Naive thymus-derived CD8-positive, alpha-beta T cell (primary cell): ENCODE measurements at places on chromosomes 6 and 20. TPM values are rescaled to one million over a fixed set of nuclear protein-coding genes. Genes with fewer than 3 reads are reported as not detected.

DNA sequence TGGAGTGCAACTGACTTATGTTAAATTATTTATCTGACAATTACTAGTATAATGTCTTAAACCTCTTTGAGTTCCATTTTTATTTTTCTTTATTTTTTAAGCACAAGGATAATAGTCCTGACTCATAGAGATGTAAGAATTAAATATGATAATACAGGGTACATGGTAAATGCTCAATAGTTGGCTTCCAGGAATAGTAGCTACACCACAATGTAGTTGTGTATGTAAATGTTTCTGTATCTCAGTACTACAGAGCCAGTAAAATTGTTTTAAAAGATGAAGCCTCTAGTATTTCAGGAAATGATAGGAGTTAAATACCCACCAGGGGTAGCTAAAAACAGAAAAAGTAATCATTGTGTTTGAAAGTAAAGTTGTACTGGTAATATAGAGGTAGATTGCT, 487.4 kb upstream of the IRAK1BP1 start:
- no peak for DNase-seq

HUS1B gene
- total RNA-seq, result 2.5 TPM

RCAN2 gene
- total RNA-seq, result not detected

ADGRG6 gene
- total RNA-seq, result 2.4 TPM

DNA sequence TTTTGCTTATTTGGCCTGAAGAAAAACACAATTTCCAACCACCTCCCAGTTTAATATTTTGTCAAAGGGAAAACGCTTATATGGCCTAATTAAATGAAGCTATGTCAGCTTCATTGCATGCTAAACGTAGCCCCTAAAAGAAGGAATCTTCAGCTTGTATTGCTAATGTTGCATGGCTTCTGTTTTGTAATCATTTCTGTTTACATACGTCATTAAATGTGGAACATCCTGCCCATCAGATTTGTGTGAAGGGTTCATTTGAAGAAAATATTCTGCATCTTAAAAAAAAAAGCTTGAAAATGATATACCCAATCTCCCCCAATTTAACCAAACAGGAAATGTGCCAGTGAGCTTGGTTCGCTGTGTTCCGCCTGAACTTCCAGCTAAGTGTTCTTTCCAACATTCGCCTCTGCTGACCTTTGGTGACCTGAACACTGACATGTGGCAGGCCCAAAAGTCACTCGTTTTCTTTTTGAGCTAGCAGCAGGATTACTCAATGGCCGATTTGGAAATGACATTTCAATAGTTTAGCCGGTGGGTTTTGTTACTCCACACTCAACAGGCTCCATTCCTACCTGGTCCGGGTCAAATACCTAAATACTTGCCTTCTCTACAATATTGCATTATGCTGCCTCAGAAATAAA, 12.7 kb upstream of the SIRT5 start:
- no peak for DNase-seq

DNA sequence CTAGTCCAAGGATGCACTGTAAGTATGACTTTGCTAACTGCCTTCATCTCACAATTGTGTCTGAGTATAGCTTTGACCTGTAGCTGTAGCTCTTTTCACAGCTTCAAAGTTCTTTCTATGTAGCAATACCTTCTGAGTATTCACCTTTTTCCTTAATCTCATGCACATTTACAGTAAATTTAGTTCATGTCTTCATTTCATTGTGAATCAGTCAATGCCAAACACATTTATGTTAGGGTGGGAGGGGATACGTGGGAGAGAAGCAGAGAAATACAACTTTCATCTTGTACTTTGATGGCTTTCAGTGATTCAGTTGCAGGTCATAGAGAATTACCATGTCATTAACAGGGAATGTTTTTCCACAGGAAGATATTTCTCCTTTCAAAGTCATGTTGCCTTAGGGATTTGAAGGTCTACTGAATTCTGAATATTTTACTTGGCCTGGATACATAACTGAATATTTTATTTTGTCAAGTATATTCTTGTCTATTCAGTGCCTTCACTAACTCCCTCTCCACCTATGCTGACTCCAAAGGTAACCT, 119.2 kb downstream of the TINAG start:
- DNase-seq, result no peak

DNA sequence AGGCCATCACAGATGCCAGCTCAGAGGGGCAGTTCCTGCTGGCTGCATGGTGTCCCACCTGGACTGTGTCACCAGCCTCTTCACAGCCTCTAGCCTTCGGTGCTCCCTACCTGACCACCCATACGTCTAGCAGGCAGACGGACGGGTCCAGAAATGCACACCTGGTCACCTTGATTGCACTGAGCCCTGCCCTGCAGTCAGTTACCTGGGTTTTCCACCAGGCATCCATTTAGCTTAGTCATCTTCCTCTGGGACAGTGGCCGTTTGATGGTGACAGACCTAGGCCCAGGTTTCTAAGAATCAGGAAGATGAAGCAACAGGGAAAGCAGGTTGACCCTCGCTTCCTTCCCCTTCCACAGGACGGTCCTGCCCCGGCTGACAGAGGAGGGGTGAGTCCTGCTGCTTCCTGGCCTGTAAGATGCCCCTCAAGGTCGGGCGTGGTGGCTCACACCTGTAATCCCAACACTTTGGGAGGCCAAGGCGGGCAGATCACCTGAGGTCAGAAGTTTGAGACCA, 9.8 kb upstream of the BPI start:
- DNase-seq, result no peak

RRAGD gene
- 3.5 TPM for total RNA-seq

SLC13A3 gene
- total RNA-seq, result 0.31 TPM

DNA sequence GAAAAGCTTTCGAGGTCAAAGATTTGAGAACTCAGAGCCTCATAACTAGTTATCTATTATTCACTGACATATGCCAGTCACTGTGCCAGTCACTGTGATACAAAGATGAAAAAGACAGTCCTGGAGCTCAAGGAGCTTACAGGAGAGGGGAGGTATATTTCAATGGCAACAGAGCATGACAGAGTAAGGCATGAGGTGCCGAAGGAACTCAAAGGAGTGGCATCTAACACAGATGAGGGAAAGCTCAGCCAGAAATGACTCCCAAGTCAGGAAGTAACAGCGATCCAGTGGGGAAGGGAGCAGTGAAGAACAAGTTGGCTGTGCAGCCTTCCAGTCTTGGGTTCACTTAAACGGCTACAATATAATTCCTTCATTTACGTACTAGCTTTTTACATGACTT, 46.6 kb downstream of the DTNBP1 start:
- no peak for DNase-seq

DNA sequence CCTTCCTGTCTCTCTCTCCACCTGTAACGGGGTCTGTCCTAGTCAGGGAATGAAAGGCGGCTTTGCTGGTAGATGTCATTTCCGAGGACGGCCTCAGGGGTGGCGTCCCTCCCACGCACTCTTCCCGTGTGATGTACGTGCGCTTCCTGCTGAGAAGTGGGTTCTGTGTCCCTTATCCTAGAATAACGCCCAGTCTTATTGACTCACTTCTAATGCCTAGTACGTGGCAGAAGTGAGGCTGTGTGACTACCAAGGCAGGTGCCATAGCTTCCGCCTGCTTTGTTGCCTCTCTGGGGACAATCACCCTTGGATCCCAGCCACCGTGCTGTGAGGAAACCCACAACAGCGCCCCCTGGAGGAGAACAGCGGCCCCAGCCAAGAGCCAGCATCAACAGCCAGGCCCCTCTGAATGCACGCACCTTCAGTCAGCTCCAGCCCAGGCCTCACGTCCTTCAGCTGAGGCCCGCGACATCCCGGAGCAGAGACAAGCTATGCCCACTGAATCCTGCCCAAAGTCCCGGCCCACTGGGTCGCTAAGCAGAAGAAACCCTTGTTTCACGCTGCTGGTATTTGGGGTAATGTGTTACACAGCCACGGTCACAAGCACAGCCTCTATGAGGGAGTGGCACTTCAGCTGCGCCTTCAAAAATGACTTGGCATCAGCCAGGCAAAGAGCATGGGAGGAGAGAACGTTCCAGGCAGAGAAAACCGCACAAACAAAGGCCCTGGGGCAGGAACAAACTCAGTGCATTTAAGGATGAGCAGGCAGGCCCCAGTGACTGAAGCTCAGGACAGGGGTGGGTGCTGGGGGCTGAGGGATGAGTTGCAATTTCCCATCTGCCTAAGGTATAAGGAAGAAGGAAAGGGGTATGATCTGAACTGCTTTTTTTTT, 224.2 kb downstream of the NFATC2 start:
- DNase-seq, result peak; percentile 37

DNA sequence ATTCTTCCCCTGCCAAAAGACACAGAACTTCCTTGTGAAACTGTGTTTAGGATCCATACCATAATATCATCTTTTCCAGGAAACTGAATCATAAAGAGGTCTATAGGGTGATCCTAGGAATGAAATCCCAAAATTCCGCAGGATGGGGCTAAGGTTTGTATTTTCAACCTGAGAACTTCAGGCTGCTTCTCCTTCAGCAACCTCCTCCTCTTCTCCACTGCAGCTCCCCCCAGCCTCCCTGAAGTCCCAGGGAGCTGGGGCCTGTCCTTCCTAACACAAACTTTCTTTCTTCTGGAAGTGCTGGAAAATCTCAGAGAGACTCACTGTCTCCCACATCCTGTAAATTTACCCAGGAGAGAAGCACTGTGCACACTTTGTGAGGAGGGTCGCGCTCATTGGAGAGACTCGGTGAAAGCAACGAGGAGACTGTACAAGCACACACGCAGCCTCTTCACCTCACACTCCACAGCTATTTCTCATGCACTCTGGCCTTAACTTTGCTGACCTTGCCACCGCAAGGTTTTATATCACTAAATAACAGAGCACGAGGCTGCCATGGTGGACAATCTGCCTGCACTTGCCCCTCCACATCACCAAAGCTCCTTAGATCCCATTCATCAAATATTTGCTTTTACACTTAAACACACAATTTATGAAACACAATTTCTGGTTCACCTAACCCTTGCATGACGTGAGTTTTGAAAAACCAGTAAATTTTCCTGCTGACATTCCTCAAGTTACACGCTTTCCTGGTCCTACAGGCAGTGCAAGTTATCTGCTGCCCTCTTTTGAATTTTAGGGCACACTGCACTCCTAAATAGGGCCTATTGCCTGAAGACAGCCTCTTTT, 14.3 kb downstream of the ID4 start:
- DNase-seq, result no peak

- DNase-seq, result no peak
Observed at GRCh38 chr6:165439928-165440554, 130.6 kb upstream of the C6orf118 start.

SLC26A8 gene
- not detected for total RNA-seq

- DNase-seq, result no peak
Observed at GRCh38 chr20:17825252-17825959, 125.6 kb downstream of the BANF2 start.

MTHFD1L gene
- total RNA-seq, result 20.1 TPM

DNA sequence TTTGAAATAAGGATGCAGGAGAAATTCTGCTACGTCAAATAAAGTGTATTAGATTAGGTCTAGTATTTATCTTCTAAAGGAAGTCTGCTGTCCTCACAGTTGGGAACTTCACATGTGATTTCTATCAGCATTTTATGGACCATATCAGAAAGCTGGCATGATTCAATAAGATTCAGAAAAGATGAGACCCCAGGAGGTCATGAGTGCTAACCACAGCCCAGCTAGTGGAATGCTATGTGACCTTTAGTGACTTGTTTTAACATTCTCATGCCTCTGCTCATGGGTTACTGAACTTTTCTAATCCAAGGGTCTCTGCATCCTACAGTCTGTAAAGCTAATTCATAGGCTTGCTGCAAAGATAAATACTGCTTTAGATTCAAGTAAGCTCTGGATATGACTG, 150.1 kb downstream of the GMPR start:
- DNase-seq, result no peak

DNA sequence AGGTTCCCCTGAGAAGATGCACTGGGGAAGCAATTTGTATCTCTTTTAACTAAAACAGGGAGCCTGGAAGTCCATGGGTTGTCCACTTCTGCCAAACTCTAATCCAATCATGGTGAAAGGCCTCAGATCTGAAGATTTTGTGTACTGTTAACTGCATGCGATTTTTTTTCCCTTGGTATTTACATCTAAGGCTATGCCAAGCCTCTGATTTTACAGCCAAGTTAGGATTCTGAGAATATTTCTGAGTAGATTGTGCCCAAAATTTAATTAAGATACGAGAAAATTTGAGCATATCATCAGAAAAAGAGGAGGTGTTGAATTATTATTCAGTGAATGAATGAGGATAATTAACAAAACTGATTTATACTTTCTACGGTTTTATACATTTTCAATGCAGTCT, 34.0 kb downstream of the BTBD3 start:
- no peak for DNase-seq

SFTA2 gene
- not detected for total RNA-seq

DNA sequence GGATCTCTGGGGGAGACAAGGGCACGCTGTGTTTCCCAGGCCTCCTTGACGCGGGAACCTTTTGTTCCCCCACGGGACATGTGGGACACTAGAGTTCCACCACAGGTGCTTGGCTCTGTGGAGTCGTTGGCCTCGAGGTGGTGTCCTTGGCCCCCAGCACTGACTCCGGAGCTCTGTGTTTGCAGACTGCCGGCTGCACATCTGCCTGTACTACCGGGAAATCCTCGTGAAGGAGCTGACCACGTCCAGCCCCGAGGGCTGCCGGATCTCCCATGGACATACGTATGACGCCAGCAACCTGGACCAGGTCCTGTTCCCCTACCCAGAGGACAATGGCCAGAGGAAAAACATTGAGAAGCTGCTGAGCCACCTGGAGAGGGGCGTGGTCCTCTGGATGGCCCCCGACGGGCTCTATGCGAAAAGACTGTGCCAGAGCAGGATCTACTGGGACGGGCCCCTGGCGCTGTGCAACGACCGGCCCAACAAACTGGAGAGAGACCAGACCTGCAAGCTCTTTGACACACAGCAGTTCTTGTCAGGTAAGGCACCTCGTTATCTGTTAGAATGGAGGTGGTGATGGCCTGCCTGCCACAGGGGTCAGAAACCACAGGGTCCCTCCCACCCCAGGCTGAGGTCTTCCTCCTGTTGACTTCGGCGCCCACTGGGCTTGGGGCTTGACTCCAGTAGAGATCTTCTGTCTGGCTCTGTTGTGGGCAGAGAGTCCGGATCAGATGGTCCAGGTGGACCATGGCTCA, 9.9 kb downstream of the IRF4 start:
- DNase-seq, result no peak

DNA sequence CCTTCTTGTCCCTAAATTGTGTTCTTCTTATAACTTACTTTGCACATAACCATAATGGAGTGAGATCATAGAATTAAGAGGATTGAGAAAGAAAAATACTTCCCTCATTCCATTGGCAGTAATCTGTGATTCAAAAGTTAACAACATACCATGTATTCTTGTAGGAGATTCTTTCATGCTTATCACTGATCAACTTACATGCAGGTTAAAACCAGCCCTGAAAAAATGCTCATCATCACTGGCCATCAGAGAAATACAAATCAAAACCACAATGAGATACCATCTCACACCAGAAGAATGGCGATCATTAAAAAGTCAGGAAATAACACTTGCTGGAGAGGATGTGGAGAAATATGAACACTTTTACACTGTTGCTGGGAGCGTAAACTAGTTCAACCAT, 36.5 kb upstream of the GFRAL start:
- no peak for DNase-seq

PARD6B gene
- total RNA-seq, result 12.0 TPM

GRCh38 chr20:63626424-63627128, at the start of gene GMEB2:
Gene GMEB2, minus strand, starts transcription at chr20:63627101. Its CDS starts 7,704 bp downstream, at chr20:63619397.
- no peak for DNase-seq

GRCh38 chr6:26657256-26657655, 2.3 kb downstream of the ZNF322 start:
- no peak for DNase-seq

MDFI gene
- total RNA-seq, result not detected
